ENCODE measurements at places on chromosomes 5 and 9.

- no peak for DNase-seq
Measured at GRCh38 chr9:128104171-128104618, 23.3 kb downstream of the PTGES2 start.

DNA sequence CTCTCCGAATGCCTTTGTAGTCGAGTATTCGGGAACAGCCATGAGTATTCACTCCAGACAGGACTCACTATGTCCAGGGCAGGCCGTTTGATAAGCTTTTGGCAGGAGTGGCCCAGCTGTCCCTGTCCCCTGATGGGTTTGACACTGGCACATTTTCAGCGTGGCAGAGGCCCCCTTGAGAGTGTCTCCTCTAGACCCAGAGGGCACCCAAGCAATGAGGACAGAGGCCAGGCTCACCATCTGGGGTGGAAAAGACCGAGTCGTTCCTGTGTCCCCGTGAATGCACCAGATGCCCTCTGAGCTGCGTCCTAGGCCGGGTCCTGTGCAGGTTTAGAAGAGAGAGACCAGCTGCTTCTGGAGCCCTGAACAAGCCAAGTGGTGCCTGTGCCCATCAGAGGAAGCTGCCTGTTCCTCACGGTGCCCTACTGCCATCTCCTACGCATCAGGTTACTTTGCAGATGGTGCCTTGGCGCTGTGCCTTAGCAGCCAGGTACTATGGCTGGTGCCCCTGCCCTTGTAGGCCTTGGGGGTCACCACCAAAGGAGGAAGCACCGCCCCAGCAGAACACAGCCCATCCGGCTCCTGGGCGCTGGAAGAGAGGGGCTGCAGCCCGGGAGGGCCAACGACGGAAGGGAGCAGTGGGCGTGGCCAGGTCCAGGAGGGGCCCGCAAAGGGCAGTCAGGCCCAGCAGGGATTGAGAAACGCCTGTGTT, 42.4 kb downstream of the LRSAM1 start:
- no peak for DNase-seq

GRCh38 chr5:158390577-158390976, 531.6 kb upstream of the CLINT1 start:
- no peak for DNase-seq

GRCh38 chr5:32538031-32538547, 47.3 kb upstream of the SUB1 start:
- DNase-seq: no peak

- peak; percentile 39 for DNase-seq
Measured at GRCh38 chr9:123003466-123003865, 30.0 kb upstream of the GPR21 start.

GRCh38 chr9:100602342-100602801, 24.5 kb downstream of the CAVIN4 start:
- peak; percentile 20 for DNase-seq

GRCh38 chr9:133553123-133553522, 18.6 kb downstream of the ADAMTSL2 start:
- no peak for DNase-seq

GRCh38 chr5:116456036-116456435, 118.6 kb downstream of the SEMA6A start:
- DNase-seq: no peak

DNA sequence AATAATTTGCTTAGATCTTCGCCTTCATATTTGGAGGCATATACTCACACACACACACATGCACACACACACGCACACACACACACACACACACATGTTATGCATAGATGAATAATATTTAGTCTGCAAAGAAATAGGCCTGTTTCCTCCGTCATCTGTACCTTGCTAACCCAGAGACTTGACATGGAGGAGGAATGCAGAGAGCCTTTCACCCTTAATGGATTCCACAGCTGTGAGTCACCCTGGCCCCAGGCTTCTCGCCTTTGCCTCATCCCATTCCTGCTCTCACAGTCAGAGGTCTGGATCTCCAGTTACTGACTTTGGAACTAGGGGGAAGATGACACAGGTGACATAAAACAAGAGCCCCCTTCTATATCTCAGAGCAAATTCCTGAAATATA, 29.7 kb downstream of the ZNF462 start:
- DNase-seq: no peak

DNA sequence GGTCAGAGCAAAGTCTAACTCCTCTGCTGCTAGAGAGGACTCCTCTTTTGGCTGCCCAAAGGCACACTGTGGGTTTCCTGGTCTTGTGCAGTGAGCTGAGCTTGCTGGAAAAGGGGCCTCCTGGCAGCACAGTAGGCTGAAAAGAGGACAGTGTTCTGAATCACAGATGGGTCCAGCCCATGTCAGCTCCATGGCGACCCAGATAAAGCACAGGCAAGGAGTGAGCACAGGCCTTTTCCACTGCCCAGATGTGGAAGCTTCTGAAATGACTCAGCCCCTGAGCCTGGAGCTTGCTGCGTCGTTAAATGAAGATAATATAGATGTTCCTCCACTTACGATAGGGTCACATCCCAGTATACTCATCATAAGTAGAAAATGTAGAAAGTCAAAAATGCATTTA, 8.1 kb downstream of the CCDC180 start:
- no peak for DNase-seq

DNA sequence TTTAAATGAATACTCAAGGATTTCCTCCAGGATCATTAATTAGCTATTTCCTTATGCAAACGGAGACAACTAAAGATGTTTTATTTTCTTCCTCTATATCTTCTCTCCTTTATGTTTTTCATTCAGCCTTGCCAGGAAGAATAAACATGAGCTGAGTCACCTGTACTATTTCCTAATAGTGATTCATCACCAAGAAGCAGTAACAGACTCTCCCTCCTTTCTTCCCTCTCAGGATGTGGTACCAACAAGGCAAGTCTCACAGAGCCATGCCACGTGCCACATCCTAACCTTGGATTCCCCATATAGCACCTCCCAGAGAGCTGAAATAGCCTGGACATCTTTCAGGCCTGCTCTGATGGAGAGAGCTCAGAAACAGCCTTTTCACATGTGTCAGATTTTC, 758.6 kb upstream of the DMAC1 start:
- DNase-seq: no peak

DNA sequence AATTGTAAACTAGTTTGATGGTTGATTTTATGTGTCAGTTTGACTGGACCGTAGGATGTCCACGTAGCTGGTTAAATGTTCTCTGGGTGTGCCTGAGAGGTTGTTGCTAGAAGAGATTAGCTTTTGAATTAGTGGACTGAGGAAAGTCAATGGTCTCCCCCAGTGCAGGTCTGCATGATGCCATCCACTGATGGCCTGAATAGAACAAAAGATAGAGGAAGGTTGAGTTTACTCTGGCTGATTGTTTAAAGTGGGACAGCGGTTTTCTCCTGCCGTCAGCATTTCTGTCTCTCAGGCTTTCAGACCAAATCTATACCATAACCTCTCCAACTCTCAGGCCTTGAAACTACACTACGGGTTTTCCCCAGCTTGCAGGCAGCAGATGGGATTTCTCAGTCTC, 899.2 kb upstream of the WWC1 start:
- DNase-seq: no peak

- no peak for DNase-seq
Measured at GRCh38 chr9:96109680-96110351, 192.2 kb downstream of the HSD17B3 start.

DNA sequence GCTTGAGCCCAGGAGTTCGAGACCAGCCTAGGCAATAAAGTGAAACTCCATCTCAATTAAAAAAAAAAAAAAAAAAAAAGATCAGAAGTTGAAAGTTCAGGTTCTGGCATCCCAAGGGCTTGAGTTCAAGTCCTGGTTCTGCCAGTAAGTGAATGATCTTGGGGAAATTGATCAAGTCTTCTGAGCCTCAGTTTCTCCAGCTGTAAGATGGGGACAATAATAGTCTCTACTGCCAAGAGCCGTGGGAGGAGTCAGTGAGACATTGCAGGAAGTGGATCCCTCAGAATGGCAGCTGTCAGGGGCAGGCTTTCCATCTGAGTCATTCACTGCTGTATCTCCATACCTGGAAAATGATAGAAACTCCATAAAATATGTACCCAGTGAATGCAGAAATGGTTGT, 37.8 kb upstream of the FUBP3 start:
- DNase-seq: no peak

- DNase-seq: peak; percentile 52
Measured at GRCh38 chr5:41856644-41857491, 13.4 kb downstream of the OXCT1 start.

- no peak for DNase-seq
Measured at GRCh38 chr5:113771483-113771882, 258.0 kb downstream of the YTHDC2 start.

DNA sequence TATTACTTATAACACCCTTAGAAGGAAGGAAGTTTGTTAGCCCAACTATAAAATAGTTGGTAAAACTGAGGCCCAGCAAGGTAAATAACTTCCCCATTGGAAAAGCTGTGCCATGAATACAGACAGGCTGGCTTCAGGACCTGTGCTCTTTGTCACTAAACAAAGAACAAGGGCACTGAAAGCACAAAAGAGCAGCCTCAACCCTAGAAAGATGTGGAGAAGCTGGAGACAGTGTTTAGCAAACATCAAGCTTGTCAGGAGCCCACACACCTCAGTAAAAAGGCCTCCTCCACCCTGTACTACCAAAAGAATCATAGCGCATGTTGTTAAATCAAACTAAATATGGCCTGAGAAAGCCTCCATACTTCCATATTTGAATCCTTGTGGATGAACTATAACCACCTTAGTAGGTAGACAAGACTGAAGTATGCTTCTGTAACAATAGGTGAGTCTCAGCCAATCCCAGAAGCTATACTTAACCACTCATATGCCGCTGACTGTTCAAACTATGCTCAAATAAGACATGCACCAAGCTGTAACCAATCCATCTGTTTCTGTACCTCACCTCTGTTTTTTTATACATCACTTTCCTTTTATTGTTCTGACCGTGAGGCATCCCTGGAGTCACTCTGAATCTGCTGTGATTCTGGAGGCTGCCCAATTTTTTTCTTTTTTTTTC, 18.4 kb upstream of the SCGB3A2 start:
- DNase-seq: no peak

GRCh38 chr9:132062806-132063205, 16.9 kb downstream of the MED27 start:
- DNase-seq: no peak

DNA sequence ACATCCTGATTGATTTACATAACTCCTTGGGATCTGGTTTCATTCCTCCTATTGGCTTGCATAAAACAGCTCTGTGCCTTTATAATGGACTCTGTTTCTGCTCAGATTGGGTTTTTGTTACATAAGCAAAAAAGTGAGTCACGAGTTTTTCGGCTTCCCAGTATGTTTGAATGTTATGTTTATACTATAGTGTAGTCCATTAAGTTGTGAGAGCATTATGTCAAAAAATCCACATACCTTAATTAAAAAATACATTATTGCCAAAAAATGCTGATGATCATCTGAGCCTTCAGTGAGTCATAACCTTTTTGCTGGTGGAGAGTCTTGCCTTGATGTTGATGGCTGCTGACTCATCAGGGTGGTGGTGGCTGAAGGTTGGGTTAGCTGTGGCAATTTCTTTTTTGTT, 144.6 kb downstream of the CCDC171 start:
- DNase-seq: no peak

- no peak for DNase-seq
Measured at GRCh38 chr9:35448496-35448895, 41.4 kb upstream of the RUSC2 start.

DNA sequence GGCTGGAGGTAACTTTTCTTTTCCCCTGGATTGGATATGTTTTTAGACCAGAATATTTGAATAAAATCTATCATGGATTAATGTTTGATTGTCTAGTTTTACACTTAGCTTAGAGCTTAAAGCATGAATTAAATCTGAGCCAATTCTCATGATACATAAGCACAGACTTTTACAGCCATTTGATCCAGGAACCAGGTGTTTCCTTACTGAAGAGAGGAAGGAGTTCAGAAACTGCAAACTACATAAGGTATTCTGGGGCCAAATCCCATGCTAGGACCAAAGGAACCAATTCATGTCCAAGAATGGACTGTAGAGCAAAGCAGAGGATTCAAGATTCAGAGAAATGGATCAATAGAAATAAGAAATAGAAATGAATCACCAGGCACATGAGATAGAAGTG, 360.4 kb upstream of the ZNF608 start:
- DNase-seq: no peak

DNA sequence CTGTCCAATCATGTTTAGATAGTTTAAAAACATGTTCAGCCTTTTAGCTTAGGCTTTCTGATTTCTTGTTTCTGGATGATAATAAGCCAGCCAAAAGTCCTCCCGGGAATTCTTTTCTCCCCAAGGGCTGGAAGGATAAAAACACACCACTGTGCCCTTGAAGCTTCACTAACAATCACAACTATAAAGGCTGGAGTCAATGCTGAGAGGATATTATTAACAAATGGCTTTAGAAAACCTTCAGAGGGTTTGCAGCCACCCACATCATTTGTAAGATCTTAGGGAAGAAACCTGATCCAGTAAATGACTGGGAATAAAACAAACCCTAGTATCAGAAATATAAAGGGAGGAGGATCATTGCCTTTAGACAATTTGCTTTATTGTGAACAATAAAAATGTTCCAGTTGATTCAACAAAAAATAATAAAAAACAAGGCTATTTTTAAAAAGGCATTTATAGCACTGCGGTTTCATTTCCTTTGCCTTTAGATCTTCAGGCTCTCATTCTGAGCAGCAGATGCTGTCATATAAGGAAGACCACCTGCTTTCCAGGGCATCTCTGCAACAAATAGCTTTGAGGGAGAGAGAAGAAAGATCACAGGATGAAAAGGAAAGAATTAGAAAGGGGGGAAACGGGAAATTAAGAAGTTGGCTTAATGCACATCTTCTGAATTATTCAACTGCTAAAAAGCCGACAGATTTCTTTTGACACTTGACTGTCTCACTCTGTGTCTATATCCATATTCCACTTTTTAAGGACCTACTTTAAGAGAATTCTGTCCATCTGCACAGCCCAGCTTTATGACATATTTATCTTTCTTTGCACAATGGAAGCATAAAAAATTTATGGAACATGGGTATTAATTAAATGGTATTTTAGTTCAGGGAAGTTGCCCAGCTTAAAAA, 277.2 kb upstream of the SLC24A2 start:
- DNase-seq: peak; percentile 53

- DNase-seq: peak; percentile 92
Measured at GRCh38 chr9:101465326-101465915, 29.8 kb upstream of the ALDOB start.

DNA sequence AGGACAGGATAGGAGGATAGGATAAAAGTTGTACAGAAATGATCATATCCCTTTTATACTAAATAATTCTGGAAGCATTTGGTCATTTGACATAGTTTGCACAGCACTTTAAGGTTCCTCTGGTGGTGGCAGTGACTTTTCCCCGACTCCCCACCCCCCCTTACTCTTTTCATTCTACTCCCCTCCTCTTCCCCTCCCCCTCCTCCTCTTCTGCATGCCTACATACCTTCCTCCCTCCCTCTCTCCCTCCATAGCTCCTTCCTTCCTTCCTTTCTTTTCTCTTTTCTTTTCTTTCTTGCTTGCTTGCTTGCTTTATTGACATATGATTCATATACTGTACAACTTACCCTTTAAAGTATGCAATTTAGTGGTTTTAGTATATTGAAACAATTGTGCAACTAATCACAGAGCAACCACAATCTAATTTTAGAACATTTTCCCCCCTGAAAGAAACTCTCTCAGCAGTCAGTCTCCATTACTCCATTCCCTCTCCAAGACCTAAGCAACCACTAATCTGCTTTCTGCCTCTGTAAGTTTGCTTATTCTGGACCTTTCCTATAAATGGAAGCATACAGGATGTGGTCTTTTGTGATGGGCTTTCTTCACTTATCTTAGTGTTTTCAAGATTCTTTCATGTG, 159.0 kb downstream of the HACD4 start:
- DNase-seq: peak; percentile 26

Data from SK-N-MC (cell line).